Stimulated activated CD4-positive, alpha-beta T cell treated with anti-CD3 and anti-CD28 coated beads, Interleukin-4, amount 100 ng/mL, for 1 hour (primary cell): ENCODE measurements at places on chromosomes 1 and 21.

- DNase-seq: no peak
Measured at GRCh38 chr1:108149796-108150467, 50.2 kb downstream of the SLC25A24 start.

- no peak for DNase-seq
Measured at GRCh38 chr21:22201669-22202068, 1203.5 kb downstream of the NCAM2 start.

DNA sequence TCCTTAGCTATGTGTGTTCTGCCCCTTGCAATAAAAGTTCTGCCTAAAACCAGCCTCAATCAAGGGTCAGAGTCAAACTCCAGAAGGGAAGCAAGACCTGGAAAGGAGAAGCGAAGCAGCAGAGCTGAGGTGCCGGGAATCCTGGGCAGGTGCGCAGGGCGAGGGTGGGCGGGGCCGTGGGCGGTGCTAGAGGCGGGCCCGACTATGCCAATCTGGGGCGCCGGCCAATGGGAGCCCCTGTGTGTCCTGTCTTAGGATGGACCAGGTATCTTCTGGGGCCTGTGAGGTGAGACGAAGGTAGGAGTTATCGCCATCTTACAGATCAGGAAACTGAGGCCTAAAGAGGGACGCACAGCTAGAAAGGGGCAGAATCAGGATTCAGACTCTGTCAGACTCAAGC lies 120.3 kb downstream of the PTPRU start:
- no peak for DNase-seq

GRCh38 chr1:112423207-112423606 lies 27.2 kb downstream of the CTTNBP2NL start:
- no peak for DNase-seq

- DNase-seq: no peak
Measured at GRCh38 chr21:29390778-29391177, 92.1 kb downstream of the BACH1 start.

DNA sequence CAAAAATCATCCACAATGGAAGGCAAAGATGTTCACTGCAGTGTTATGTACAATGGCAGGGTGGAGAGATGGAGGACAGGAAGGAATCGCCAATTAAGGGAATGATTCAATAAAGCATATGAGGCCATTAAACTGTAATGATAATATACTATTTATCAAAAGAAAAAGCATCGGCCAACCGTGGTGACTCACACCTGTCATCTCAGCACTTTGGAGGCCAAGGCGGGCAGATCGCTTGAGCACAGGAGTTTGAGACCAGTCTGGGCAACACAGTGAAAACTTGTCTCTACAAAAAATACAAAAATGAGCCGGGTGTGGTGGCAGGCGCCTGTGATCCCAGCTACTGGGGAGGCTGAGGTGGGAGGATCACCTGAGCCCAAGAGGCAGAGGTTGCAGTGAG lies 89.1 kb downstream of the SSBP3 start:
- no peak for DNase-seq

- no peak for DNase-seq
Measured at GRCh38 chr1:57064379-57065140, 98.7 kb upstream of the C8B start.
